ENCODE measurements at places on chromosomes 5 and 9.

DNA sequence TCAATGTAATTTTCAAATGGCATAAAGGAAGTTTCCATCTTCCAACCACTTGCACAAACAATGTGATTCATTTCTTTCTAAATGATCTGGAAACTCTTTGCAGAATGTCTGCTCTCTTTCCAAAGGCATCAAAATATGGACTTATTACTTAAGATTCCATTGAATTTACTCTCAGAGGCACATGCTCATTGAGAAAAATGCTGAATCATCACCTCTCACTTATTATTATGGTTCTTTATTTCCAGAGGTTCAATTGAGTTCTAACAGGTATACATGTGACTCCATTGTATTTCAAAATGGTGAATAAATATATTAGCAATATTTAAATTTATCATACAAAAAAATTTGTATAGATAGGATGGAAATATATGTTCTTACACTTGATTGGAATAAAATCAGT, 1140.6 kb downstream of the EFNA5 start:
- DNase-seq = no peak

DNA sequence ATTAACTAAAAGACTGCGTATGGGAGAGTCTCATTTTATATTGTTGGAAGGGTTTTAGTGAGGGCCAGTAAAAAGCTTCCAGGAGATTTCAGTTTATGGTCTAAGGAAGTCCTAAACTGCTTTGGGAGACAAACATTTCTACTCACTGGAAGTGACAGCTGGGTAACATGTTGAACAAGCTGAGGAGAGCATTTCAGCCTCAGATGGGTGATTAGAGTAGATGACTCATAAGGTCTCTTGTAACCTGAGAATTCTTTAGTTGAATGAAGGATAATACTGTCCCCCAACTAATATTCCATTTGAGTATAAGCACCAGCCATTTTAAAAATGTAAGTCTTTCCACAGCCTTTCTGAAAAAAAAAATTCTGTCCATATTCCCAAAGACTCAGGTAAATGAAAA, 218.0 kb upstream of the C9orf72 start:
- peak; percentile 0 for DNase-seq

DNA sequence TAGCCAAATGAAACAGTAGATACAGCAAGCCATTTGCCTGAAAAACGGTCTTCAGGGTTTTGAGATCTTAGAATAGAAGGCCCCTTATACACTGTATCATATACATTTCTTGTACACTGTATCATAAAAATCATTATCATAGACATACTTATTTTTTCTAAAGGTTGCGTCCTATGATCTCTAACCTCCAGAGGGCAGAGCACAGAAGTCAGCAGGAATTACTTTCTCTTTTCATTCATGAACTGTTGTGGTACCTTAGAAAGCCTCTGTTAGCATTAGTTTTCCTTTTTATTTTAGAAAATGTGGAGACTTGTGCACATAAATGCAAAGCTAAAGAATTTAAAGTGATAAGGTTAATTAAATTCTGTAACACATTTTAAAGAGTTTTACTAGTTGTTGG, 115.4 kb downstream of the OXCT1 start:
- DNase-seq = no peak

- no peak for DNase-seq
Observed at GRCh38 chr5:77499973-77500372, 7.9 kb upstream of the WDR41 start.

Measured in HTR-8/SVneo (cell line).